ENCODE measurements at places on chromosomes 12 and 14.

DNA sequence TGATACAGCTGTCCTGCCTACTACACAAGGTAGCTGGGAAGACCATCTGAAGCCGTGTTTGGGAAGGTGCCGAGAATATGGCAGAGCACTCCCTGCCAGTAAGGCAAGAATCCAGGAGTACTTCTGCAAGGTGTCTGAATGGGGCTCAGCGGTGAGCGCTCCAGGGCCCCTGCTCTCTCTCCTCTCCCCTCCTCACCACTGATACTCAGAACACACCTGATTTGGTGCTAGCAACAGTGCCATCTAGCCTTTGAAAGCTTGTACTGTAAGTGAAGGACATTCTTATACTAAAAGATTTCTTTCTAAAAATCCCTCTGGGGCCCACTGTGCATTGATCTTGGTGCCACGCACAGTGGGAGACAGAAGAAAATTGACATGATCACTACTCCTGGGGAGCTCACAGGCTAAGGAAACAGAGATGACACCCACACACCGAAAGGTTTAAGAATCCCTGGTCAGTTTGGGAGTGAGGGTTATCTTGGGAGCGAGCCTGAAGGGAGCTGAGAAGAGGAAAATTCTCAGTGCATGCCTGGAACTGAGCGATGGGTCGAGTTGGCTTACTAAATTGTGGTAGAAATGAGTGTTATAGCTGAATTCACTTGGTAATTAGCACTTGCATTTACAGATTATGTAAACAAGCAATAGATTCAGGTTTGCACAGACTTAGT, 216.9 kb downstream of the NTF3 start:
- DNase-seq: no peak

- DNase-seq: no peak
Measured at GRCh38 chr14:60332869-60333268, 83.8 kb downstream of the PPM1A start.

DNA sequence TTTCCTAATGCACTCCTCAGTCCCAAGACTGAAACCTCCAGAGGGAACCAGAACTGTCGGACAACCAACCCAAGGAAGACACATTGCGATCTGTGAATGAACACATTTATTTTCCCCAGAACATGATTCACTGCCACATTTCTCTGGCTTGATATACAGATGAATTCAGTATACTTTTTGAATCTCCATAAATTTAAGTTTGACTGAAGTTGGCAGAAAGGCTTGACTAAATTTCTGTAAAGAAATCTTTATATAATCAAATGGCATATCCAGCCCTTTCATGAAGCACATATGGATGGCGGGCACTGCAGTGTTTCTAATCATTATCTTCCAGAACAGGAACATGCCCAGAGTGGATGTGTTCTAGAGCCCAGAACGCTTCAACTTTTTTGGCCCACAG, 56.7 kb downstream of the DCAF5 start:
- no peak for DNase-seq

DNA sequence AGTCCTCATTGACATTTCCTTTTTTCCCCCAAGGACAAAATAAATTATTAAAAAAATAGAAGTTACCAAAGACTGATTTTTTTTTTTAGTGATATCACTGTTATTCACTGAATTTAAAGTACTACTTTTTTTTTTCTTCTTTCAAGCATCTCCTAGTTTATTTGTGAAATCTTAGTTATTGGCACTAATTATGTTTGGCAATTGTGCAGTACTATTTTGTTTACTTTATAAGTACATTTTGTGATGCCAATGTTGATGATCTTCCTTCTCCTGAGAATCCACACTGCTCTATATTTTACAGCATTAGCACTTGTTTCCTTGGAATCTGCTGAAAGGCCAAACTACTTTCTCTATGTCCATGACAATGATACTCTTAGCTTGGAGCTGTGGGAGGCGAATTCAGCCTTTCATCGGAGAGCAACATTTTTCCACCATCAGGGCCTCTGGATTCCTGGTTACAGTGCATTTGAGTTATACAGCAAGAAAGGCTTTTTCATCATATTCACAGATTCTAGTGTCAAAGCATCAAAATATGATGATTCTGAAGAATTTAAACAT, 123.8 kb upstream of the PTPRQ start:
- DNase-seq: no peak

DNA sequence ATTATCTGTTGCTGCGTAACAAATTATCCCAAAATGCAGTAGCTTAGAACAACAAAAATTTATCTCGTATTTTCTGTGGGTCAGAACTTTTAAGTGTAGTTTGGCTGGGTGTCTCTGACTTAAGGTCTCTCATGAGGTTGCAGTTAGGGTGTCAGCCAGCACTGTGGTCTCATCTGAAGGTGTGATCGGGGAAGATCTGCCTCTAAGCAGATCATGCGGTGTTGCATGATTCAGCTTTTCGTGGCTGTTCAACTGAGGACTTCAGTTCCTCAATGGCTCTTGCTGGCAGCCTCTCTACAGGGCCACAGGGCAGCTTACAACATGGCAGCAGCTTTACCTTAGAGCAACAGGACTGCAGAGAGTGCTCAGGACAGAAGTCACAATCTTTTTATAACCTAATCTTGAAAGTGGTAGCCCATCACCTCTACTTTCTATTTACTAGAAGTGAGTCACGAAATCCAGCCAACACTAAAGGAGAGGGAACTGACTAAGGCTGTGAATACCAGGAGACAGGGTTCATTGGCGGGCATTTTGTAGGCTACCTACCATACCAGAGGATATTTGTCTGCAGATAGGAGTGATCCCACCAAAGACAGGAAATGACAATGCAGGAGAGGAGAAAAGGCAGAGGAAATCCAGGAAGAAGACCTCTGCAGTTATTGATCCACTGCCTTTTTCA, 1.8 kb upstream of the TMPRSS12 start:
- DNase-seq: no peak

- DNase-seq: no peak
Measured at GRCh38 chr12:74790931-74791330, 253.3 kb downstream of the ATXN7L3B start.

- no peak for DNase-seq
Measured at GRCh38 chr12:82407481-82407880, 49.2 kb downstream of the METTL25 start.

DNA sequence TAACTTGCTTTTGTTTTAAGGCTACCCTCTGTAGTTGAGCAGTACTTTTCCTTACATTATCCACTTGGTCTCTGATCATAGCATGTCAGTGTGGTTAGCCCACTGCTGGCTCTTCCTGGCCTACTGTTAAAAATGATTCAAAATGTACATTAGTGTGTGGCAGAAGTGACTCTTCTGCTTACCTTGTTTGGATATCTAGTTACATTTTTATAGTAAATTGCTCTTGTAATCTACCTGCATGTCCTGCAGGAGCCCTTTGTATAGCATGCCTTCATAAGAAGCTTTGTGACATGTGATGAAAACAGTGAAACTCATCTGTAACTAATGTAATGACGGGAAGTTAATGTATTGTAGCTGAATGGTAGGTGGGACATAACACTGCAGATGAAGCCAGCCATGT, 8.1 kb downstream of the SPATS2 start:
- no peak for DNase-seq

DNA sequence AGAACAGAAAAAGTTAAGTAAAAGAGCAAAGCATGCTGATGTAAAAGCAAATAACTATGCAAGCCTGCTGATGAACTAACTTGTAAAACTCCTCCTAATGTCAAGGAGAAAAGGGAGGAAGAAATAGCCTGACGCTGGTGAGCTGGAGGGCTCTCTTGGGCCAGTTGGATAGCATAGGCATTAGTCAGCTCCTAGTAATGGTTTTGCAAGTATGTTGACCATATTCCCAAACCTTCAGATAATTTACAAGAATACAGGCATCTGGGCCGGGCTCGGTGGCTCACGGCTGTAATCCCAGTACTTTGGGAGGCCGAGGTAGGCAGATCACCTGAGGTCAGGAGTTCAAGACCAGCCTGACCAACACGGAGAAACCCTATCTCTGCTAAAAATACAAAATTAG, 871.4 kb downstream of the C12orf50 start:
- DNase-seq: no peak

- no peak for DNase-seq
Measured at GRCh38 chr12:127381043-127381668, 885.8 kb upstream of the TMEM132C start.

DNA sequence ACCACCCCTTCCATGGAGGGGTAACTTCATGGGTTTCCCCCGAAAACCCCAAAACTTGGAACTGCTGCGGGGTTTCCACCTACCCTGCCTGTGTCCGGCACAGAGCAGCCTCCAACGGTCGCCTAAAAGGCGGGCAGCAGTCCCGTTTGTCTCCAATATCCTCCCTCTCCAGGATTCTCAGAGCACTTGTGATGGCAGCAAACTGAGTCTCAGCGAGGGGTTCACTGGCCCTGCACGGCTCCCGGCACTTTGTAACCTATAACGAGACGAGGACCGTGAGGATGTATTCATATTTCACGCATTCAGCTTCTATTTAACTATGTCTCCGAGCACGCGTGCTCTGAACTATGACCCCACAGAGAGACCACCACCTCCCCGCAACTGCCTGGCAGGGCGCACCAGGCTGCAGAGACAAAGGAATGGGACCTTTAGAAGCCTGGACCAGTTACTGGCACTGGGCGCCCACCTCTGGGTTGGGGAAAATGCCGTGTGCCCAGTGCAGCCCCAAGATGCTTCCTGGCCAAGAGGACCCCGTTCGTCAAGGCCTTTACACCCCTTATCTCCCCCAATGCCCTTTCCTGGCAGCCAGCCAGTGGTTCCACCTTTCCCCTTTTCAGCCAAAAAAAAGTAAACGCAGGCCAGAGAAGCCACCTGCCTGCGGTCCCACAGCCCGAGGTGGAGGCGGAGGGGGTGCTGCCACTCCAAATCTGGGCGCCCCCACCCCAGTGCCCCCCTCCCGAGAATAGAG, 173.1 kb upstream of the RTL1 start:
- no peak for DNase-seq

- no peak for DNase-seq
Measured at GRCh38 chr12:56141946-56142784, 10.2 kb upstream of the MYL6B start.

- no peak for DNase-seq
Measured at GRCh38 chr14:103016071-103016470, 41.3 kb downstream of the CDC42BPB start.

DNA sequence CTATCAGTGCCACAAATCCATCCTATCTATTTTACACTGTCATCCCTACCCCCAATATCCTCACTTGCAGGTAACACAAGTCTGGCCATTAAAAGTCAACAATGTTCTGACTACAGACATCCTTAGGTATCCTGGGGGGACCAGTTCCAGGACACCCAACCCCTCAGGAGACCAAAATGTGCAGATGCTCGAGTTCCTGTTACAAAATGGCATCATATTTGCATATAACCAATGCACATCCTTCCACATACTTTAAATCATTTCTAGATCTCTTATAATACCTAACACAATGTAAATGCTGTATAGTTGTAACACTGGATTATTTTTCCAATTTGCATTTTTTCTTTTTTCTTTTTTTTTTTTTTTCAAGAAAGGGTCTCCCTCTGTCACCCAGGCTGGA, 6.9 kb downstream of the SYCP3 start:
- DNase-seq: no peak

GRCh38 chr14:61891170-61891569, 128.9 kb downstream of the SNAPC1 start:
- DNase-seq: no peak

DNA sequence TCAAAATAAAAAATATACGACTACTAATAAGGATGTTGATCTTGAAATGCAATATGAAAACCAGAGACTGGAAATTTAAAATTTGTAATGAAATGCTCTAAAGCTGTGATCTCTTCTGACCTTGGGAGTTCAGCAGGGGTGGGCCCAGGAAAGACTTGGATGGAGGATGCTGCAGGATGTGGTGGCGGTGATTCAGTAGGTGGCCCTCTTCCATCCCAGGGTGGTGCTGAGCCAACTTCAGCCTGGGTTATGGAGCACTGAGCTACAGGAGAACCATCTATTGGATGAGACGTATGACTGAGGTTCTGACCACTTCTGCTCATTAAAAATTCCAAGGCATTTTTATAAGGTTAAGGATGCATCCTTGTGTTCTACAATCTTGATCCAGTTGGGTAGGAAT, 6.9 kb upstream of the PDE3A start:
- DNase-seq: no peak

- DNase-seq: no peak
Measured at GRCh38 chr12:106987846-106988245, 900 bp upstream of the MTERF2 start.

- no peak for DNase-seq
Measured at GRCh38 chr14:44369401-44370123, 137.5 kb downstream of the FSCB start.

GRCh38 chr14:36161776-36162175, 14.7 kb downstream of the PTCSC3 start:
- DNase-seq: no peak

GRCh38 chr14:66920196-66920595, 269.0 kb upstream of the GARIN2 start:
- no peak for DNase-seq

GRCh38 chr14:67050896-67051295, 138.3 kb upstream of the GARIN2 start:
- no peak for DNase-seq

GRCh38 chr12:53734425-53734824, 7.2 kb upstream of the CALCOCO1 start:
- DNase-seq: no peak

DNA sequence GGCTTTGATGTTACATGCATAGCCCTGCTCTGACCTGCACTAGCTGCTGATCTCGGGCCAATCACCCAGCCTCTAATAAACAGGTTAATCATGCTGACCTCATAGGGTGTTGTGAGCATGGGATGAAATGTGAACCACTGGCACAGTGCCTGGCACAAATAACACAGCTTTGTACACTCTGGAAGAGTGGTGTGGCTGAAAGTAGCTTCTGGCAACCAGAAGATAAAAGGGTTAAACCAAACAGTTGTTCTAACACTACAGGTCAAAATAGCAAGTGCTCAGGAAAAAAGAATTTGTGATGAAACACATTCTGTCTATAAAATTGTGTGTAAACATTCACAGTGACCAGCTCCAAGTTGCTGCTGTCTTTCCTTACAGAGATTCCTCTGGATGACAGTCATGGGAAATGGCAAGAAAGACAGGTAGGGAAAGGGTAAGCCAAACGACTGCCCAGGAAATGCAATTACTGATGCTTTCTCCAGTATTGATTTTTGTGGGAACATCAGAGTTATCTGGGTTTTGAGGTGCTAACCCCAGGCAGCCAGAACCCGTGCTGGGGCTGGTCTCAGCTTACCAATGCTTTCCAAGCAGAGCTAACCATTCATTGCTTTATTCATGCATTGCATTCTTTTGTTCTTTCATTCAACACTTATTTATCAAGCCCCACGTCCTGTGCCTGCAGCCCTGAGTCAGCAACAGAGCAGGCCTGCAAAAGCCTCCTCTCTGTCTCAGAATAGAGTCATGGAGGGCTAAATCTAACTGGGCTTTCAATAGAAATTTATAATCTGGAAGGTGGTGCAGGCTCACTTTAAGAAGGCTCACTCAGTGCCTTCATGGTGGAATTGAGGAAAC, 38.1 kb upstream of the CAPRIN2 start:
- DNase-seq: no peak

Measured in stimulated activated CD4-positive, alpha-beta T cell treated with anti-CD3 and anti-CD28 coated beads, Interleukin-1b, Interleukin-23, amount 100 ng/mL, for 1 hour (primary cell).